Tongue (tissue), 3 donors: ENCODE measurements at places on chromosomes 16 and 17. TPM values are rescaled to one million over a fixed set of nuclear protein-coding genes. Genes with fewer than 3 reads are reported as not detected.

The IL34 gene
- total RNA-seq, result 13.4 TPM

The HOXB13 gene
- not detected for total RNA-seq

The CACNG1 gene
- 44.4 TPM for total RNA-seq

The NAA60 gene
- 15.7 TPM for total RNA-seq

The MT1M gene
- total RNA-seq, result 1.7 TPM

The MAFG gene
- 15.3 TPM for total RNA-seq

The AIPL1 gene
- 0.31 TPM for total RNA-seq

The SLC52A1 gene
- total RNA-seq, result not detected

The QRICH2 gene
- 2.1 TPM for total RNA-seq

The PRCD gene
- 0.31 TPM for total RNA-seq

The MYOCD gene
- total RNA-seq, result 6.9 TPM

The DNAAF8 gene
- total RNA-seq, result 0.41 TPM

The OXLD1 gene
- total RNA-seq, result 6.3 TPM

The ATP2A3 gene
- 16.8 TPM for total RNA-seq

The SREBF1 gene
- total RNA-seq, result 52.7 TPM
